ENCODE measurements at places on chromosomes 11 and 22. TPM values are rescaled to one million over a fixed set of nuclear protein-coding genes. Genes with fewer than 3 reads are reported as not detected.

Gene TCN1
- polyA plus RNA-seq, result not detected

Gene OR52I2
- polyA plus RNA-seq, result not detected

Gene CEP126
- 0.42 TPM for polyA plus RNA-seq

Gene OR2AT4
- not detected for polyA plus RNA-seq

Gene OR51G2
- not detected for polyA plus RNA-seq

Gene JAML
- 169 TPM for polyA plus RNA-seq

Gene DGCR6
- 0.40 TPM for polyA plus RNA-seq

Gene INPP5J
- not detected for polyA plus RNA-seq

Gene SMIM35
- 1.9 TPM for polyA plus RNA-seq

DNA sequence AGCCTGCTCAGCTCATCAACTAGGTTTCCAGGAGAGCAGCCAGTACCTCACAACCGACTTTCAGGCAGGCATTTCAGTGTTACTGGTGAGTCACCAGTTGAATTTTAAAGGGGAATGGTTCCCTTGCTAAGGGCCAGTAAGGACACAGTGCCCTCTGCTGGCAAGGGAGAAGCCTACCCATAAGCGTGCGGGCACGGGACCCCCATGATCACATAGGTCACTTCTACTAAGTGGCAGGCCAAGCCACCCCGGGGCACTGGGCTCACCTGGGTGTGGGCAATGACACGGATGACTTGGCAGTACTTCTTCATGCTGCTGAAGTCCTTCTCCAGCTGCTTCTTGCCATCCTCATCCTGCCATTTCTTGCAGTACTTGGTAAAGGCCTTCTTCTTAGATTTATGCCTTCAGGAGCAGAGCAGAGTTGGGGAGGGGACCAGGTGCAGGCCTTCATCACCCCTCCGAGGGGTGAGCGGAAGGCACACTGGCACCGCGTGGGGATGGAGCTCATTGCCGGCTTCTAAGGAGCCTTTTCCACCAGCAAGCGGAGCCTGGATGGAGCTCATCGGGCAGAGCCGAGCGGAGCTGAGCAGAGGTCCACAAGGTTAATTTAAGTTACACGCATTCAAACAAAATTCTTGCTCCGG is 2.9 kb downstream of the RPL3 start:
- peak; percentile 74 for DNase-seq

GRCh38 chr22:39725351-39726035 is 154.9 kb downstream of the CACNA1I start:
- DNase-seq, result no peak

GRCh38 chr11:134464196-134464595 is 52.2 kb upstream of the B3GAT1 start:
- no peak for DNase-seq

DNA sequence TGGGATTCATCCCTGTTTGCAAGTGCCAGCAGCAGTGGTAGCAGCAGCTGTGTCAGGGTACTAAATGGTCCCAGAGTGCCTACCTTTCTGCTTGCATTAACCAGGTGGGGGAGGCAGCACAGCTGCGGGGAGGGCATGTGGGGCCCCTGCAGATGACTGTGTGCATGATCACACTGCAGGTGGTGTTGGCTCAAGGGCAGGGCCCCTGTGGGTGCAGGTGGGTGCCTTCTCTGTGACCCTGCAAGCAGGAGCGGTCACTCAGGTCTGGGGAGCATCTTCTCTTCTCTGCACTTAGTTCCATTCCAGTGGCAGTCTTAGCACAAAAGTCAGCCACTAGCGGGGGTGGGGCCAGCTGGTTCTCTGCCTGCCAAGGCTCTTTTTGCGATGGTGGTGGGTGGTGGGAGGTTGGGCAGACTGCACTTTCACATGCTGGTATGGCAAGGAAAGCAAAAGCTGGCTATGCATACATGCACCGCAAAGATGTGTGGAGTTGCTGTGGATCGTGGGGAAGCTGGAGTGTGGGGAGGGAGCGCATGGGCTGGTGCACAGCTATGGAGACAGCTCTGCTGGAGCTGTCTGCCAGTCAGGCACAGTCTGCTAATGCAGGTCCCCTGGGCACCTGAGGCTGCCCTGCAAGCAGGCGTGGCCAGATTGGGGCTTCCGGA is 157.1 kb downstream of the DYNC2H1 start:
- no peak for DNase-seq

- no peak for DNase-seq
Measured at GRCh38 chr11:33651990-33652389, 48.6 kb downstream of the C11orf91 start.

GRCh38 chr22:47435204-47435487 is 672.7 kb downstream of the TBC1D22A start:
- no peak for DNase-seq

GRCh38 chr11:33690290-33691065 is 10.1 kb downstream of the C11orf91 start:
- DNase-seq, result no peak

DNA sequence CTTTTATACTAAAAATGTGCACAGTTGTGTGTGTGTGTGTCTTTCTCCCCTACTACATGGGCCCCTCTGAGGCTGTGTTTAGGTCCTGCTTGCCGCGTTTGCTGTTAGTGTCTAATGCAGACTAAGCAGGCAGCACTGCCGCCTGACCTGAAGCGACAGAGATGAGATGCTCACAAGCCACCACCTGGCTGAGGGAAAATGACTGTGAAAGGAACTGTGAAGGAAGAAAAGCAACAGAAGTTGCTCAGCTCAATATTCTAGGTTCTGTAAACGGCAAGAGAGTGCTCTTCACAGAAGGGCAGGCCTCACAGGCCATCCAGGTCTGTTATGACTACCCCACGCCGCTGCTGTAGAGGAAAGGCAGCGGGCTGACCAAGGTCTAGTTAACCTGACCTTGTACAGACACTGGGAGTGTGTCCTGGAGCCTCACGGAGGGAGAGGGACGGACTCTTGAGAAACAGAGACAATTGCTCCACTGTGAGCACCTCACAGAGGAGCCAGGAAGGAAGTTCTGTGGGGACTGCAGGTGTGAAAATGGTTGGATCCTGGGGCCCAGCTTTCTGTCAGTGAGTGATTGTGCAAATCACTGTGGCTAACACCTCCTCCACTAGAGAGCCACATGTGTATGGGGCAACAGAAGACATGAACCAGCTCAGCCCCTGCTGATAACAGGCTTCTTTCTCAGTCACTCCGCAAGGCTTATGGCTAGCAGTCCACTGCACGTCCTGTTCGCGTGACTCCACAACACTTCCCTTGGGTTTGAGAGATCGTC is 31.3 kb upstream of the YPEL1 start:
- DNase-seq, result no peak

DNA sequence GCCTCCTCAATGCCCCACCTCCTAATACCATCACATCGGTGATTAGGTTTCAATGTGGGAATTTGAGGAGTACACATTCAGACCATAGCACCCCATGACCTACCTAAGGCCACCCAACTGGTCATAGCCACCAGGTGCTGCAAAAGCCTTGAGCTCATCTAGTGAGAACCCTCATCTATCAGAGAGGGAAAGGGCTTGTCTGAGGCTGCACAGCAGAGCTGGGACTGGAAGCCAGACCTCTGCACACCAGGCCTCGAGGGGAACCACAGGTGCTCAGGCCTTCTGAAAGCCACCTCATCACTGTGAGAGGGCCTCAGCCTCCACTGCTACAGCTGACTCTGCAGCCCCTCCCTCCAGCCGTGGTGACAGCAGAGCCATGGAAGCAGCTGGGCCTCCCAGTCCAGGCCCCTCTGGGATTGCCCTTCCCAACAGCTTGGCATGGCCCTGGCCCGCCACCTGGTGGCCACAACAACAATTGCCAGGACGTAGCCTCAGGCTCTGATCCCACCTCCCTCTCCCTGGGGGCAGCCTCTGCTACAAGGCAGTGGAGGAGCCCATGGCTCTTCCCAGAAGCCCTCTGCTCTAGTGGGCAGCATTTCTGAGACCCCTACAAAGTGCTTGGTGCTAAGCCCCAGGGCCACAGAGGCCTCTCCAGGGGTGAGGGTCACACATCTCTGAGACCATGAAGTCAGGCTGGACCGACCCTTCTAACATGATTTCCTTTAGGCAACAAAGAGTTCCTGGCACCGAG is 41.0 kb upstream of the PRDM11 start:
- DNase-seq, result peak; percentile 50

GRCh38 chr11:64844330-64845128 is at the start of gene CDC42BPG:
Gene CDC42BPG (minus strand): TSS chr11:64844653. CDS start chr11:64844569, 84 bp downstream.
- DNase-seq, result peak; percentile 76

DNA sequence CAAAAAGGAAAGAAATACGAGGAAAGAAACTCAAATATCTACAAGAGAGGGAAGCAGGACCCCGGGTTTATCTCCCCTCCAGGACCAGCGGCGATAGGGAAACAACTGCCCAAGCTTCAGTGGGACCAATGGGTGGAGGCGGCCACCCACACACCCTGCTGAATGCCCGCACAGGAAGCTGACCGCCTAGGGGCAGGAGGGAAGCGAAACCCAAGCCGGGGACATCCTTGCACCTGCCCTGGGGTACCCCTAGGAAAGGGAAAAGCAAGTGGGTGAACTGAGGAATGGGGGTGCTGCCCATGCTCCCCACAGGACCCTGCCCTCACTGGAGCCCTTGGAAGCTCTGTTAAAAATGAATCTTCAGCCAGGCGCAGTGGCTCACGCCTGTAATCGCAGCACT is 27.6 kb upstream of the HMOX1 start:
- no peak for DNase-seq

- DNase-seq, result no peak
Measured at GRCh38 chr11:111059726-111060125, 185.8 kb upstream of the POU2AF2 start.

Data from CD4-positive, CD25-positive, alpha-beta regulatory T cell (primary cell).